ENCODE measurements at places on chromosomes 5 and 9.

GRCh38 chr5:107824821-107825220 is 154.1 kb upstream of the EFNA5 start:
- no peak for DNase-seq

- peak; percentile 75 for DNase-seq
Observed at GRCh38 chr5:151095341-151096000, 14.6 kb upstream of the TNIP1 start.

DNA sequence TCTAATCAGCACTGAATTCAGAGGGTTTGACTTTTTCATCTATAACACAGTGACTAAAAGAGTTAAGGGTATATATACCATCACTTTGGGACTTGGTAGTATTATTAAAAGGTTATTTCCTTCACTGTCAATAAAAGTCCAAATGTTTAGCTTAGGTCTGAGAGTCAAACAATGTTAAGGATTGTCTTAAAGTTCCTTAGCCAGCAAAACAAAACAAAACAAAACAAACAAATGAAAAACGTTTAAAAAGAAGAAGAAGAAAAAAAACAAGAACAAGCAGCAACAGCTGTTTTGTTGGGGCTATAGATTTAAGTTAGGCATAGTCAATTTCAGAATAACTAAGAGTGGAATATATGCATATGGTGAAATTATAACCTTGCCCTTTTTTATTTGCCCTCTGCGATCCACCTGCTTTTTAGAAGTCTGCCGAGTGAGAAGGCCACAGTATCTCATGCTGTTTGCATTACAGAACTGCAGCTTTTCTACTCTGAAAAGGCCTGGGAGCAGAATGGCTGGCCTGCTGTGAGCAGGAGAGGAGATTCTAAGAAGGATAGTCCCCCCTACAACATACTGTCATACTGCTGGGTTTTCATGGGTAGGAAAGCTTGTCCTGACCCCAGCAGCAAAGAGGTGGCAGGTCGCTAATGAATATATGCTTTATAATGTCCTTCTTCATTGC is 141.7 kb downstream of the NTRK2 start:
- no peak for DNase-seq

DNA sequence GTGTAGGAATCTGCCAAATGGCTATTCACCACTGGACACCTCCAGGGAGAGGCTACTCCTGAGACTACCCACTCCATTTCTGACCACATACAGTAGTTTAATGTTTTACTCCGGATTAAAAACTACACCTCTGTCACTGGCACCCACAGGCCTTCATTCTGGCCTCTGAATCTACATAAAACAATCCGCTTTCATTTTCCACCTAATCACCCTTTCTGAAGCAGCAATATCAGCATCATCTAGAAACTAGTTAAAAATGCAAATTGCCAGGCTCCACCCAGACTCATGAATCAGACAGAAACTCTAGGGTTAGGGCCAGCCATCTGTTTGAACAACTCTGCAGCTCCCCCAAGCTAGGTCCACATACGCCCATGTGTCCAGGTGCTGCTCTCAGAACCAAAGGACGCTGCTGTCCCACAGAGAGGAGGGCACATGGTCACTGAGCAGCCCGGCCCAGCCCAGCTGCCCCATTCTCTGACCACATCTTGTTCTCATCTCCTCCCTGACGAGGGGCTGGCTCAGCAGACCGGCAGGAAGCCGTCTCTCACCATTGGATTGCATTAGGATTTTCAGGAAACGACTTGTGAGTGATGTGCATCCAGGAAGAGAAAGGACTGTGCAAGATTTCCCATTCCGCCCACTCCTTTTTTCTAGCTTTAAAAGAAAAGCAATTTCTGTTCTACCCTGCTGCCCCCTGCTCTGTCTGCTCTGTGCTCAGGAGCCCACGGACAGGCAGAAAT is 34.7 kb downstream of the ADAM19 start:
- peak; percentile 76 for DNase-seq

- DNase-seq, result no peak
Observed at GRCh38 chr5:36874465-36874864, 2.1 kb upstream of the NIPBL start.

DNA sequence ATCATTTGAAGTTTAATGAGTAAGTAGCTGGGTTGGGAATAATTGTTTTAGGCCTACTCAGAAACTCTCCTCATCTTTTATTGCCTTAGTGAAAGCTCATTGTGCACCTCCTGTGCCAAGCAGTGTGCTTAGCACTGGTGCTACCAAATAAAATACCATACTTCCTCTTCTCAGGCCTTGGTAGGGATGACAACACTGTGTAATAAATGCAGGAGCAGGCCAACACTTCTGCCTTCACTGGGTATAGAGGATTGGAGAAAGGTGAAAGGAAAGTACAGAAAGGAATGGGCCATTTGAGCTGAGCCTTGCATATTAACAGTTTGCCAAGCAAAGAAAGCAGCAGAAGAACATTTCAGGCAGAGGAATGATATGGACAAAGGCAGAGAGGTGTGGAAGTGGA is 285.7 kb downstream of the NR3C1 start:
- DNase-seq, result no peak

DNA sequence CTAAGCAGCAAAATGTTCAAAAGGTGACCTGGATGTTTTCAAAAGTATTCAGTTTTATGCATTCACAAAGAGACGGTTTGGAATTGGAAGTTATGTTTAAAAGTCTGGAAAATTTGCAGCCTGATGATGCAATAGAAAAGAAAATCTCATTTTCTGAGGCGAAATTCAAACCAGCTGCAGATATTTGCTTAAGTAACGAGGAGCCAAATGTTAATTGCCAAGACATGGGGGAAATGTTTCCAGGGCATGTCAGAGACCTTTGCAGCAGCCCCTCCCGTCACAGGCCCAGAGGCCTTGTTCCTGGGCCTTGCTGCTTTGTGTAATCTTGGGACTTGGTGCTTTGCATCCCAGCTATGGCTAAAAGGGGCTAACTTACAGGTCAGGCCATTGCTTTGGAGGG is 228.2 kb downstream of the MAN2A1 start:
- no peak for DNase-seq

DNA sequence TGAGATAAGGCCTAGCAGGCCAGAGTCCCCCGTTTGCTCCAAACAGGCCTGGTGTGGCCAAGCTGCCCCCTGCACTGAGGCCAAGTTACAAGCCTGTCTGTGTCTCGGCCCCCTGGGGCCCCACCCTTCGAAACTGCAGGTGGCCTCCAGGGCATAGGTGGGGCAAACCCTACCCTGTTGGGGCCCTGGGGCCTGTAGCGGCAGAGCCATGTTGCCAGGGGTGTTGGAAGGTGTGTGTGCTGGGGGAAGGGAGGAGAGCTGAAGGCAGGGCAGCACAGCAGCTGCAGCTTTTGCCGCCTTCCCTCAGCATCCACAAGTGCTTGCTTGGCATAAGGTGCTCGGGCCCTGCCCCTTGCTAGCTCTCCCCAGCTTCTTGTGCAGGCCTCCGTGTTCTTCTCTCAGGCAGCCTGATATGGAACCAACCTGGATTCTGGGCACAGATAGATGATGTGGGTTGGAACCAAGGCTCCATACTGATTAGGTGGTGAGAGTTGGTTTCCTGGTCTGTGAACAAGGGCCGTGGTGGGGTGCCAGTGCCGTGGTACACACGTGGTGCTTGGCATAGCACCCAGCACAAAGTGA is 12.7 kb downstream of the IRF1 start:
- DNase-seq, result no peak

GRCh38 chr5:138032028-138032571 is 779 bp downstream of the FAM13B start:
- DNase-seq, result peak; percentile 90

DNA sequence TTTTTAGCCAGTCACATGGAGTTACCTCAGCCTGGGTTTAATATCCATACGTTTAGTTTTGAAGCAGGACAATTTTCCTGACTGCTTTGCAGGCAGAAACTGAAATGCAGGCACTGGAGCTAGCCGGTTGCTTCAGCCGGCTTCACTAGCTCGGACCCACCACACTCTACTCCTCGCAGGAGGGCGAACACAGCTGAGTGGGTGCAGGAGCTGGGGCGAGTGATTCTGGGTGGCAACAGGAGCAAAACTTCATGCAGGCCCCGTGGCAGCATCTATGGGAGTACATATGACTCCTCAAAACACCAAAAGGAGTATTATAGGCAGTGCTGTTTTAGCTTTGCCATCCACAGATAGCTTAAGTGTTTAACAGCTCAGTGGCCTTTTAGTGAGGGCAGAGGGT is 1211.8 kb upstream of the NUDT12 start:
- DNase-seq, result peak; percentile 20

GRCh38 chr5:135319928-135320606 is 79.0 kb downstream of the MACROH2A1 start:
- DNase-seq, result no peak

GRCh38 chr5:101976933-101977332 is 319.2 kb downstream of the SLCO4C1 start:
- no peak for DNase-seq

DNA sequence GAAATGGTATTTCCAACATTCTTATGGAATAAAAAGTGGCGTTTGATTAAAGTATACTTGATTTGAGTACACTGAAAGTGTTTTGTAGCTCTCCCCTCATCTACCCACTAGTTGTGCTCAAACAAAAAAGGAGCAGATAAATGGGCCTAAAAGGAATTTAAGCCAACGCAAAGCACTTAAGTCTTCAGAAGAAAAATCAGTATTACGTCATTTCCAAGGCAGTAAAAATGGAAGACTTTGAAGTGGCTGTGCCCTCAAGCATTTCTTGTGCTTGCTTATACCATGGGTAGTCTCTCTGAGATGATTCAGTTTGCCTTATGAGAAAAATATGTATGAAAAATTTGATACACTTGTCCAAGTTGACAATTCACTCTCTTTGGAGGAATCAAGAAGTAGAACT is 279.9 kb upstream of the CD180 start:
- DNase-seq, result no peak

DNA sequence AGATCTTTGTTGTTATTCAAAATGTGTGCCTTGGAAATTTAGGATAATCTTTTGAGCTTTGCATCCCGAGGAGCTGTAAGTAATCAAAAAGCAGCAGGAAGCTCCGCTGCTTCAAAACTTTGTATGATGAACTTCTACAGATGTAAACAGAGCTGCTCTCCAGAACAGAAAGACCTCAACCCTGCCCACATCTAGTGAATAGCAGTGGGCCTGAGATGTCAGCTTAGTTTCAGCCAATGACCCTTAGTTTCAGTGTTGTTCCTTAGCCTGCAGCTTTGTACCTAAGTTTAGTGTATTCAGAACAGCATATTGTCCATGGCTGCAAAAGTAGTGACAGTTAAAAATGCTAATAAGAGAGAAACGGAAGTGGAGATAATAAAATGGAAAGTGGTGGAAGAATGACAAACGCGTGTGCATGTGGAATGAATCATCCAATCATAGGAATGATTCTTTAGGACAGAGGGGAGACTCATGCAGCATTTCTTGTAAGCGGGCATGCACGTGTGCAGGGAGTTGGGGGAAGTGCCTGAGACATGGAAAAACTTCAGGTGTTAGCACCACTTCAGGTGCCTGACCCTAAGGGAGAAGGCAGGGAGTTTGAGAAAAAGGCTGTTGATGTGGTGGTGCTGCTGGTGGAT is 24.9 kb downstream of the SNX24 start:
- DNase-seq, result no peak

DNA sequence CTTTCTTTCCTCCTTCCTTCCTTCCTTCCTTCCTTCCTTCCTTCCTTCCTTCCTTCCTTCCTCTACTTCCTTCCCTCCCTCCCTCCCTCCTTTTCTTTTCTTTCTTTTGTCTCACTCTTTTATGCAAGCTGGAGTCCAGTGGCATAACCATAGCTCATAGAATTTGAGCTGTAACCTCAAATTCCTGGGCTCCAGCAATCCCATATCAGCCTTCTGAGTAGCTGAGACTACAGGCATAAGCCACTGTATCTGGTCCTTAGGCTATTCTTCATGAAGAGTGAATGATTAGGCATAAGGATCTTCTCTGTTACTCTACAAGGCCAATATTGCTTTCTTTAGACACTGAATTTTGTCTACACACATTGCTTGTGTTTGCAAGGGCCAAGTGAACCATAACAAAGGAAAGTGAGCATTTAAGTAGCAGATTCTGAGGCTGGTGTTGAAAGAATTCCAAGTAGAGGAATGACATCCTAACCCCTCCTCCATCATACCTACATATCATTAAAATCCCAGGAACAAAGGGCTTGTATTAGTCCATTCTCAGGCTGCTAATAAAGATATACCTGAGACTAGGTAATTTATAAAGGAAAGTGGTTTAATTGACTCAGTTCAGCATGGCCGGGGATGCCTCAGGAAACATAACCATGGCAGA is 293.2 kb downstream of the HCN1 start:
- DNase-seq, result no peak

- DNase-seq, result no peak
Observed at GRCh38 chr5:146860213-146860893, 18.2 kb downstream of the PPP2R2B start.

DNA sequence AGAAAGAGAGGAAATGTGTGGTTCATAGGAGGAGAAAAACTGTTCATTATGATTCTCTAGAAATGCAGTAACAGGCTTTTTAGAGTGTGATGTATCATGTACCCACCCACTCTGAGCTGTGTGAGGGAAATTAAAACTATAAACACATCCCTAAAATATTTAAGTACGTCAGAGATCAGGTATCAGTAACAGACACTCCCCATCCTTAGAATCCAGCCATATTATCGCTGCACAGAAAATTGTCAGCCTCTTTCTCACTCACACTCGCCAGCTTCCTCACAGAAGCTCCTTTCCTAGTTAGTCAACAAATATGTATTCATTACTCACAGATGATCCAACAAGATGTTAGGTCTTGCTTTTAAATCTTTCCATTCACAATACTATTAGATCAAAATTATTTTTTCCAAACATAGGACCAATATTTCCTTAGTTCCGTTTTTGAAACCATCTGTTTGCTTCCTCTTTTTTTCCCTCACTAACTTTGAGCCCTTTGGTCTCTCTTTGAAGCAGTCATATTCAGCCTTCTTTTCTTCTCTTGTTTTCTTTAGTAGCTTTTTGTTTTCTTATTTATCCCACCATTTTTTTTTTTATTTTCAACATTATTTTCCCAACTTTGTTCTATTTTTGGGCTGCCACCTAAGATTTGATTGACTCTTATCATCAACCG is 13.6 kb upstream of the MAST4 start:
- DNase-seq, result no peak

DNA sequence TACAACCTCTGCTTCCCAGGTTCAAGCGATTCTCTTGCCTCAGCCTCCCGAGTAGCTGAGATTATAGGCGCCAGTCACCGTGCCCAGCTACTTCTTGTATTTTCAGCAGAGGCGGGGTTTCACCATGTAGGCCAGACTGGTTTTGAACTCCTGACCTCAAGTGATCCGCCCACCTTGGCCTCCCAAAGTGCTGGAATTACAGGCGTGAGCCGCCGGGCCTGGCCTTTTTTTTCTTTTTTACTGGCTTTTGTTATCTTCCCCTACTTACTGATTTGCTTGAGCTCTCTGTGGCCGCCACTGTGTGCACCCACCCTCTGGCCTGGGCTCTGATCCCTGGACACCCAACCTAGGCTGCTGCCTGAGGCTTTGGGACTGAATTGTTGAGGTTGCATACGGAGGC is 60.3 kb downstream of the ANKRD33B start:
- DNase-seq, result no peak

- no peak for DNase-seq
Observed at GRCh38 chr5:122114501-122114900, 14.8 kb upstream of the ZNF474 start.

- no peak for DNase-seq
Observed at GRCh38 chr9:19699756-19700155, 89.1 kb downstream of the SLC24A2 start.

GRCh38 chr9:97568461-97569275 is 64.5 kb downstream of the TSTD2 start:
- DNase-seq, result no peak

GRCh38 chr5:65161655-65162054 is 320.1 kb downstream of the ADAMTS6 start:
- no peak for DNase-seq
